Spinal cord (tissue), 10 donors: ENCODE measurements at places on chromosomes 2 and 18. TPM values are rescaled to one million over a fixed set of nuclear protein-coding genes. Genes with fewer than 3 reads are reported as not detected.

GRCh38 chr2:237300739-237301138 lies 113.2 kb downstream of the COL6A3 start:
- H3K4me1 ChIP-seq, result no peaks in the 10 kb centered on the region
- H3K27me3 ChIP-seq, result no peaks in the 10 kb centered on the region
- H3K36me3 ChIP-seq, result no peaks in the 10 kb centered on the region

- H3K4me1 ChIP-seq, result no peaks in the 10 kb centered on the region
- H3K4me3 ChIP-seq, result no peak overlapping the region
- H3K27ac ChIP-seq, result no peak overlapping the region
- no peak for DNase-seq
- no peaks in the 10 kb centered on the region for H3K27me3 ChIP-seq
Measured at GRCh38 chr2:200618590-200619021, 32.8 kb downstream of the AOX1 start.

- no peaks in the 10 kb centered on the region for H3K36me3 ChIP-seq
- no peak overlapping the region for H3K4me3 ChIP-seq
- no peaks in the 10 kb centered on the region for H3K27me3 ChIP-seq
- no peak for DNase-seq
- peaks cover 26% of the 10 kb centered on the region for H3K4me1 ChIP-seq
Measured at GRCh38 chr2:42841344-42841743, 49.0 kb upstream of the HAAO start.

- H3K27ac ChIP-seq, result no peak overlapping the region
- DNase-seq, result no peak
- H3K4me3 ChIP-seq, result no peak overlapping the region
- no peaks in the 10 kb centered on the region for H3K36me3 ChIP-seq
- H3K27me3 ChIP-seq, result no peaks in the 10 kb centered on the region
Measured at GRCh38 chr2:153105829-153106578, 372.6 kb downstream of the RPRM start.

- H3K27me3 ChIP-seq, result no peaks in the 10 kb centered on the region
- H3K27ac ChIP-seq, result no peak overlapping the region
- no peak overlapping the region for H3K4me3 ChIP-seq
- peaks cover 2% of the 10 kb centered on the region for H3K36me3 ChIP-seq
- peaks cover 3% of the 10 kb centered on the region for H3K4me1 ChIP-seq
- no peak for DNase-seq
Measured at GRCh38 chr2:85695691-85696668, 1.8 kb downstream of the GNLY start.

GRCh38 chr2:172613615-172614231 lies 57.8 kb downstream of the PDK1 start:
- no peak overlapping the region for H3K27ac ChIP-seq
- H3K27me3 ChIP-seq, result no peaks in the 10 kb centered on the region
- H3K4me3 ChIP-seq, result no peak overlapping the region
- no peak for DNase-seq
- H3K4me1 ChIP-seq, result no peaks in the 10 kb centered on the region

DNA sequence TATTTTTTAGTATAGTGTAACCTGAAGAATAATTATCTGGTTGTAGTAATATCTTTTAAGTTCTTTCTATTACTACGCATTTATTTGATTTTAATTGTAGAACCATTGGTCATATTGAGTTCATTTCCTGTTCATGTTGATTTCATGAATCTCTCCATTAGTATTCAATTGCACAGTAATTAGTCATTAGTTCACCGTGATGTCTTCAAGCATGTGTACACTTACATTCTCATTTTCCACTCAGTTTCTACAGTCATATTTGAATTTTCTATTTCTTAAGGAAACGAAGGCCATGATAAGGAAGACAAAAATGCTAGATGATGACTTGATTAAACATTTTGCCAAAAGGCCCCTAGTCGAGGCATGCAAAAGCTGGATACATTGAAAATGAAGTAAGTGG lies 333.7 kb upstream of the FANCL start:
- DNase-seq, result no peak
- H3K4me1 ChIP-seq, result peaks cover 2% of the 10 kb centered on the region
- no peaks in the 10 kb centered on the region for H3K27me3 ChIP-seq
- no peaks in the 10 kb centered on the region for H3K36me3 ChIP-seq
- H3K4me3 ChIP-seq, result no peak overlapping the region

- no peaks in the 10 kb centered on the region for H3K36me3 ChIP-seq
- H3K27ac ChIP-seq, result no peak overlapping the region
- no peaks in the 10 kb centered on the region for H3K27me3 ChIP-seq
- no peak for DNase-seq
- H3K4me3 ChIP-seq, result no peak overlapping the region
Measured at GRCh38 chr2:5548991-5549715, 143.0 kb upstream of the SOX11 start.

The CDH2 gene
- 104 TPM for polyA plus RNA-seq

The FSIP2 gene
- 1.2 TPM for polyA plus RNA-seq

The DSG3 gene
- not detected for polyA plus RNA-seq

The MC5R gene
- polyA plus RNA-seq, result 0.40 TPM

The SLC40A1 gene
- 36.1 TPM for polyA plus RNA-seq
